CD8-positive, alpha-beta T cell (primary cell): ENCODE measurements at places on chromosomes 13 and 19.

GRCh38 chr19:2607712-2608601, 94.5 kb downstream of the GNG7 start:
- peak; percentile 81 for DNase-seq

- DNase-seq = no peak
Observed at GRCh38 chr19:7844951-7845350, 14.9 kb downstream of the EVI5L start.

DNA sequence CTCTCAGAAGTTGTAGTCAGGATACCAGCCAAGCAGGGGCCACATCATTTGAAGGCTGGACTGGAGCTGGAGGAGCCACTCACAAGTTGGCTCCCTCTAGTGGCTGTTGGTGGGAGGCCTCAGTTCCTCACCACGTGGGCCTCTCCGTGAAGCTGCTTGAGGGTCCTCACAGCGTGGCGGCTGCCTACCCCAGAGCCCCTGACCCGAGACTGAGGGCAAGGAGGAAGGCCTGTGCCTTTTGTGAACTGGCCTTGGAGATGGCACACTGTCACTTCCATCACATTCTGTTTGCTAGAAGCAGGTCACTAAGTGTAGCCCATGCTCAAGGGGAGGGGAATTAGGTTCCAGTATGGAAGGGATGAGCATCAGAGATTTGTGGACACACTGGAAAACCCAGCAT, 14.6 kb downstream of the GNA11 start:
- peak; percentile 76 for DNase-seq

DNA sequence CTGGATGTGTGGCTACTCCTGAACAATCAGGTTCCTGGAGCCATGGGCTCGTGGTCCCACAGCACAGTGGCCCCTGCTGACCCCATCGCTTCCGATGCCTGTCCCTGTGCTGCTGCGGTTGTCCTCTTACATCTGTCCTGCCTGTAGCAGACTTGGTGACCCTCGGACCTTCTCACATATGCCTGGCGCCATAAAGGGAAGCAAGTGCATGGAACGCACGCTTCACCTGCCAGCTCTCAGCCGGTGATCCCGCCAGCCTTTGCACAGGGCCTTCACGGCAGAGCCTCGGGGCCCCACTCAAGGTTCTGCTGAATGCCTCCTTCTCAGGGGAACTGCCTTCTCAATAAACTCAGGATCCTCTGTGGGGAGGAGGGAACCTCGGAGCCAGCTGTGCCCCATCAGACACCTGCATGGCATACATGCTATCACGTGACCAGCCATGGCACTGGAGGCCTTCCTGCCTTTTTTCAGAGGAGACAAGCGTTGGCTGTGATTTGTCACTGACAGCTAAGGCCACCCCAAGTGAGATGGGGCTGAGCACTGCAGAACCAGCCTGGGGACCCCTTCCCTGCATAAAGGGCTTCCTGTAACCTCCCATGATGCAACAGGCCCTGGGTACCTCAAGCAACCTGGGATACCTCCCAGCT, 24.3 kb downstream of the PEPD start:
- no peak for DNase-seq

GRCh38 chr13:102055090-102055779, 346.6 kb downstream of the FGF14 start:
- DNase-seq = no peak

- no peak for DNase-seq
Observed at GRCh38 chr13:99601535-99601934, 100.3 kb downstream of the TM9SF2 start.

GRCh38 chr19:54233941-54234340, 8.6 kb downstream of the LILRA6 start:
- DNase-seq = no peak

- DNase-seq = no peak
Observed at GRCh38 chr13:30196025-30196424, 111.3 kb downstream of the KATNAL1 start.

DNA sequence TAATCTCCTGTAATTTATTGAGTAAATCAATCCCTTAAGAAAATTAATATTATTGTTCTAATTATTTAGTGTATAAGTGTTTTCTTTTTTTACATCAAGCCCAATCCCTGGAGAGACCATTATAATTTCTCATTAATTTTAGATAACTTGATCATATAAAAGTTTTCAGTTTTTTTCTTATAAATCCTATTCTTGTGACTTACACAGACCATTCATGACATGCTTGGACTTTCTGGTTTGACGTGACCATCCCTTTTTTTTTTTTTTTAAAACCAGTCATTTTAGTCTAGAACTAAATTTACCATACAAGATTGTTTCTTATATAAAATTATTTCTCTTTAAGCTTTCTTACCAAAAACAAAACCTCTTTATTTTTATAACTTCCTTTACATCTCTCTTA, 5.4 kb upstream of the MTRF1 start:
- no peak for DNase-seq

DNA sequence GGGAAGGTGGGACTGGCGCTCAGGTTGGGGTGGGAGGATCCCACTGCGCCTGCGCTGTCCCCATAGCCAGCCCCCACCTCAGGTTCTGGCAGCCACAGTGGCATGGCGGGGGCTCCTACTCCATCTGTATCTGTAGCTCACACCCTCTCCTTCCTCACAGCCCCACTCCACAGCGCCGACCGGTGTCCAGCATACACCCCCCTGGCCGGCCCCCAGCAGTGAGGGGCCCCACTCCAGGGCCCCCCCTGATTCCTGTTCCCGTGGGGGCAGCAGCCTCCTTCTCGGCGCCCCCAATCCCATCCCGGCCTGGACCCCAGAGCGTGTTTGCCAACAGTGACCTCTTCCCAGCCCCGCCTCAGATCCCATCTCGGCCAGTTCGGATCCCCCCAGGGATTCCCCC, 6.0 kb downstream of the TMED1 start:
- no peak for DNase-seq

GRCh38 chr19:12668932-12669269, 2.3 kb downstream of the WDR83 start:
- peak; percentile 89 for DNase-seq

DNA sequence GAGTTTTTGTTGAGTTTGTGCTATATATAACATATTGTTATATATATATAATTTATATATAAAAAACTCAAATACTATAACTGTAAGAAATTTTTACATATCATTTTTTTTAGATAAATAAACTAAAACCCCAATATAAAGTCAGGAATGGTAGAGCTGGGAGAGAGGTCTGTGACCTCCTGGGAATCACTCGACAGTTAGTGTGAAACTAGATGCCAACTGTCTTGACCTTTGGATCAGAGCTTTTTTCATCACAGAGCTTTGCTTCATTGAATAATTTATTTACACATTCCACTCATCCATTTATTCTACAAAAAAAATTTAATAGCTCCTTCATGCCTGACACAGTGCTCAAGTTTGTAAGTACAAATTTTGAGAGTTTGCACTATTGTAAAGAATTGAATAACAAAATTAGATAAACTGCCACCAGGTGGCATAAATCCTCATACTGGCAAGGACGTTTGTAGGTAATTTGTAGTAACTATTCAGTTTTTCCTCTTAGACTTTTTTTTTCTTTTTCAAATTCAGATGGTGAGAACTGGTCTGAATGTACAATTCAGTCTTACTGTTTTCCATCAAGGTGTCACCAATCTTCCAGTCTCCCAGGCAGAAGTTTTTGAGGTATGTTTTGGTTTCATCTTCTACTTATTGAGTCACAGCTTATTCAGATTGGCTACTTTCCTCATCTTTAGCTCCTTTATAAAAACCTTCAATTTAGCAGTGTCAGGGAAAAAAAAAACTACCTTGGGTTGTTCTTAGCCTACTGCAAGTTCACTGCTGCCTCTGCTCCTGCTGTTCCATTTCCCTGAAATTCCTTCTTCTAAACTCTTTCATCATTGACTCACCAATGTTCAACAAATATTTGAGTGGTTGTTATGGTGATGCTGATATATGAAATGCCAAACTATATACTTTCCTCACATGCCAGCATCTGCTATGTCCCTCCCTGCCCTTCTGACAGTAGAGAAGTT, 28.7 kb downstream of the LACC1 start:
- DNase-seq = peak; percentile 43

GRCh38 chr13:44212633-44213396, 160.8 kb upstream of the SERP2 start:
- no peak for DNase-seq

DNA sequence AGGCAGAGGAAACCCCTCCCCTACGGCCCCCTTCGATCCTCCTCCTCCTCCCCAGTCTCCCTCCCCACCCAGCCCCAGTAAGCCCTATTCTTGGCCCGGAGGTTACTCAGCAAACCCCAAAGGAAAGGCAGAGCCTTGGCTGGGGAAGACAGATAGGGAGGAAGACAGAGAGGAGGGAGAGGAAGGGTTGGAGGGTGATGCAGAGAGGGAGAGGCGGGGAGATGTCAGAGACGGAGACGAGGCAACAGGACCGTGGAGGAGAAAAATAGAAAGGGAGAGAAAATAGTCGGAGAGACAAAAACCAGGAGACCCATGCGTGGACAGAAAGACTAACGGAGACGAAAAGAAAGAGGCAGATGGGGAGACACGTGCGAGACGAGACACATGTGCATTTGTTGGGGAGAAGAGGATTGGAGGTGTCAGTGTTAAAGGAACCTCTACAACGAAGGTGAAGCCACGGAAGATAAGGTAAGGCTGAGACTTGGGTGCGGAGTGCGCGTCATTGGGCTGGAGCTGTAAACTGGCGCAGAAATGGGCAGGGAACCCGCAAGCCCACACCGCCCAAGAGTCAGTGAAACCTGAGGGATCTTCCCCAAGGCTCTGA, 2.9 kb downstream of the TGFB1 start:
- DNase-seq = no peak

- no peak for DNase-seq
Observed at GRCh38 chr19:30873003-30873402, 476.2 kb downstream of the TSHZ3 start.

DNA sequence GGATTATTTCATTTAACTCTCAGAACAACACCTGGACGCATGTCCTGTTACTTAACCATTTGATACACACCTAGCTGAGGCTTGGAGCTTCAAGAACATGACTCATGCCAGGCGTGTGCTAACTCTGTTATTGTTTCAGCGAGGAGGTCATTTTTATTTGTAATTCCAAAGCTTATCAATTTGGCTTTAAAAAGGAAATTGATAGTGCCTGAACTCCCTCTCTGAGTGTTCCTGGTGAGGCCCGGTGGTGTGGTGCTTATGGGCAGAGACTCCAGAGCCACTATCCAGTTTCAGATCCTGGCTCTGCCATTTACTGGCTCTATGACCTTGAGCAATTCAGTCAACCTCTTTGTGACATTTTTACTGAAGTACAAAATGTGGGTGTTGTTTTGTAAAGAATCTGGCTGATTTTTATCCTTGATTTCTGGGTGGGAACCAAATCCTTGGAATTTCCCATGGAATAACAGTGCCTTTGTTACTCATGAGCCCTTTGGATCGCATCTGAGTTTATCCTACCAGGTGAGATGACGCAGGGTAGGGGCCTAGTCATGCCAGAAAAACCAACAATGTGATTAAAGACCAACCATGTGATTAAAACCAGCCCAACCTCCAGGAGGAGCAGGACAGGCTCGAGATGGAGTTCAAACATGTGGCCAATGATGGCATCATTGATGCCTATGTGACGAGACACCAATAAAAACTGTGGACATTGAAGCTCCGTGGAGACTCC, 198.8 kb downstream of the MYO16 start:
- DNase-seq = no peak

DNA sequence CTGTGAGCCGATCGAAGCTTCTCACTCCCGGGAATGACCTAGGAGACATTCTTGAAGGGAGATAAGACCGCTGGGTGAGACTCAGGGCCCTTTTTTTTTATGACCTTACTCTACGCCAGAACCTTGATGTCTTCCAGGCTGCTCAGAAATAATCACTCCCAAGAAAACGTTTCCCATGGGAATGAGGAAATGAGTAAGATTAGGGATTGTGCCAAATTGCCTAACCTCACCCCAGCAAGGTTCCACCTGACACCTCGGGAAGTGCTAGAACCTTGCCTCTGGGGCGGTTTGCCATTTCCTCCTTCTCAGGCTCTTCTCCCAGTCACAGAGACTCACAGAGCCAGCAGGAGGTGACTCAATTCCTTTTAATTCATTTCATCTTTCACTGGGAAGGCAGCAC, 2.3 kb downstream of the SLC46A3 start:
- no peak for DNase-seq

DNA sequence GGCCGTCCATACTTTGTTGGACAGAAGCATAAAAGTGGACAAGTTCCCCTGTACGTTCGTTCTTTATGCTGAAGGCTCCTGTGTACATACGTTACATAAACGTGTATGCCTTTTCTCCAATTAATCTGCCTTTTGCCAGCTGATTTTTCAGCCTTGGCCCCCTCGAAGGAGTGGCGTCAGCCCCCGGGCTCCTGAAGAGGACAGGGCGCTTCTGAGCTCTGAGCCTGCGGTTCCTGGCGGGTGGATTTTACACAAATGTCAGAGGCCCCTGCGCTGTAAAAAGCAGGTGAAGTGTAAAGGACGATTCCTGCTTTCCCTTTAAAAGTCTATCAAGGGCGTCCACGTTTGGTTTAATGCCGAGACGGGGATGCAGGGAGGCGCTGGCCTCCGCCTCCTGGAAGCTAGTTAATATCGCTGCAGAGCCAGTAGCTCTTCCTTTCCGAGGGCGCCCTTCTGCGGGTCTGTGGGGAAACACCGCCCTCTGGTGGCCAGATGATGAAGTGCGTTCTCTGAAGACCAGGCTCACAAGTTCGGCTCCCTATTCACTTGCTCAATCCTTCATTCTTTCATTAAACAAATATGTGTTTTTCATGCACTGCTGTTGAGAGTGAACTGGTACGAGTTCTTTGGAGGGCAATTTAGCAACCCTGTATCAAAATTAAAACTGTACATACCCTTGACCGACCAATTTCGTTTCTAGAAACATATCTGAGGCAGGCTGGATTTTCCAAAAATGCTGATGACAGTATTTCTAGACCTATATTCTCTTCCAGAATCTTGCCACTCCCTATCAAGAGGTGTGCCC, 62.0 kb downstream of the GPR12 start:
- DNase-seq = peak; percentile 66

DNA sequence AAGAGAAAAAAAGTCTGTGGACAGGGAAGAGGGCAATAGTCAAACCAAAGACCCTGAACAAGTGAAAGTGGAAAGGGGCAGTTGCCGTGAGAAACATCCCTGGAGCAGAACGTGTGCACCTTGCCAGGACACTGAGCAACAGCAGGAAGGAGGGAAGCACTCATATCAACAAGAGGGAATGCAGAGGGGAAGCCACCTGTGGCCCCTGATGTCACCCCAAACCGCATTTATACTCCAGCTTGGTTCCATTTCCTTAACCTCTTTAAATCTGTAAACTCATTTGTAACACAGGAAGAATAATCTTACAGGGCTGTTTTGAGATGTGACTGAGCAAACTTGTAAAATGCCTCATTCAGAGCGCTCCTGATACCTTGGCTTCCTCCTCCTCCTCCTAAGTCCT, 698.8 kb downstream of the DIAPH3 start:
- DNase-seq = no peak

GRCh38 chr19:5894704-5895349, 8.8 kb downstream of the NDUFA11 start:
- DNase-seq = no peak

DNA sequence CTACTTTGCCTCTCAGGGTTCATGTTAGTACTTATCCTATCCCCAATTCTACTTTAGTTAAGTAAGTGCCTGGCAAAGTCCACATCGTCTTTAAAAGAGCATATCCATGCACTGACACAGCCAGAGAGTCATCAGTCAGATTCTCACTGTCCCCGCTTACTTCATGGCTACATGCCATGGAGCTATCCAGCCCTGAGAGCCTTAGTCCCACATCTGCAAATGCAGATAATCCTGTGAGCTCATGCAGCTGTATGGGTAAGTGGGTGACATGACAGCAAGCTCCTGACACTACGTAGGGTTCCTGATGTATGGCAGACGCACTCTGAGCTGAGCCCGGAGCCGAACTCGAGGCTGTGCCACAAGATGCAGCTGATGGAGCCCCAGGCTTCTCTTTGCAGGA, 661.5 kb downstream of the LIG4 start:
- no peak for DNase-seq

- no peak for DNase-seq
Observed at GRCh38 chr19:10611907-10612306, 13.4 kb upstream of the SLC44A2 start.
